ENCODE measurements at places on chromosomes 6 and 20.

DNA sequence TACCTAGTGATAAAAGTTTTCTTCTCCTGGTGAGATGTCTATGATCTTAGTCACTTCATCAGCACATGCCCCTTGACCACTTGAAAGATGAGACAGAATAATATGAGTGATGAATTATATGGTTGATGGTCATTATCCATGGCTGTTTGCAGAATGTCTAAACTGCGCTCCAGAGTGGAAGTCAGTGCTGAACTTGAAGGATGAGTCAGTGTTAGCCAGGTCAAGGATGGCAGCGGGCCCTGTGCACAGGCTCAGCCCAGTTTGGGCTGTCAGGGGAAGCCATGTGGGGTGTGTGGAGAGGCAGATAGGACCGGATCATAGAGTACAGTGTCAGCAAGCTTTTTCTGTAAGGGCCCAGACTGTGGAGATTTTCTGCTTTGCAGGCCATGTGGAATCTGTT lies 67.2 kb upstream of the KIF25 start:
- no peak for DNase-seq

- DNase-seq, result no peak
Observed at GRCh38 chr6:91782802-91783201, 1195.9 kb upstream of the MAP3K7 start.

GRCh38 chr6:43426928-43427405 lies 374 bp upstream of the ABCC10 start:
- DNase-seq, result no peak

DNA sequence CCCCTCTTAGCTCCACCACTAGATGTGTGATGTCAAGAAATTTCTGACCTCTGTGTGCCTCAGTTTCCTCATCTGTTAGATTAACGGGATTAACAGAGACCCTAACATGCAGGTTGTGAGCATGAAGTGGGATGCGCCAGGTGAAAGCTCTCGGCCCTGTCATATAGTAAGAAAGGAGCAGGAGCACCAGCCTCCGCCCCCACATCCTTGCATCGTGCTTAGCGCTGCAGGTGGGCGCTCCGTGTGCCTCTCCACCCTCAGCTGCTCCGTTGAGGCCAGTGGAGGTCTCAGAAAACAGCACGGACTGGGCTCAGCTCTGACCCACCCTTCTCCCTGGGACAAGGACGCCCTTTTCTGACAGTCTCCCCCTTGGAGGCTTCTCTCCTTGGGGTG lies 63.4 kb downstream of the TCP11 start:
- no peak for DNase-seq

DNA sequence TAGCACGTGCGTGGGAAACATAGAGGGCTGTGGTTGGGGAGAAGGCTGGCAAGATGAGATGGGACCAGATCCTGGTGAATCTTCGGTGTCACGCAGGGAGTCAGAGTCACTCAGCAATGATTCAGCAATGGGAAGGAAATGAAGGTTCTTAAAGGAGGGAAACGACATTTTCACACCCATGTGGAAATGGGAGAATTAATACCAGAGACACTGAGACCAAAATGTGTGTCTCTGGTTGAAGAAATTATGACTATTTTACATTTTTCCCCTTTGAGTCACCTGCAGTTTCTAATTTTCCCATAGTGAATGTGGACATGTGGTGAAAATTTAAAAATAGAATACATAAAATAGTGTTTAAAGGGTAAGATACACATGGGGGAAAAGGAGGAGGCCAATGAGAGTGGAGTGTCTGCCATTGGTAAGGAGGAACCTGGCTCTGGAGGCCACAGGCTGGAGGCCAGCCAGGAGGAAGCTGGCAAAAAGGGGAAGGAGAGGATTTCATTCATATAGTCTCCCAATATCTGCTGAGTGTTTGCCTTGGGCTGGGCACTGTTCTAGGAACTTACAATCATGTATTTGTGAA lies 17.5 kb downstream of the NRN1 start:
- no peak for DNase-seq

- DNase-seq, result no peak
Observed at GRCh38 chr6:40378071-40378724, 209.0 kb downstream of the LRFN2 start.

Measured in activated T-cell treated with anti-CD3 and anti-CD28 coated beads for 24 hours (primary cell).